ENCODE measurements at places on chromosomes 7 and 10. TPM values are rescaled to one million over a fixed set of nuclear protein-coding genes. Genes with fewer than 3 reads are reported as not detected.

AKR1C2 gene
- total RNA-seq, result not detected

RET gene
- not detected for total RNA-seq

SHH gene
- not detected for total RNA-seq

DNA sequence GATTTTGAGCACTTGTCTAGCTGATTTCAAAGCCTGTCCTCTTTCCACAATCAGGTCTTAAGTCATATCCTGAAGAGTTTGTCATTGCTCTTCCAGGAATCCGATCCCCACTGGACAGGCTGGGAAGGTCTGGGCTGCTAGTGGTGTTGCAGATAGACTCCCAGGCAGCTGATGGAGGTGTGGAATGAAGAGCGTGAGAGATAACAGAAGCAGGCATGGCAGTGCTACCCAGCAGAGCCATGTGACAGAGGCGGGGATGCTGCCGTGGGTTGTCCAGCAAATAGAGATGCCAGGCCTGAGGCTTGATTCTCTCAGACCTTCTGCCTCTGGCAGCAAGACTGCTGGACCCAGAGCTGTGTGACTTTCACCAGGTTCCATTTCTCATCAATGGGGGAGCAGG lies 116.5 kb upstream of the EEPD1 start:
- peaks cover 30% of the 10 kb centered on the region for H3K27me3 ChIP-seq
- no peak overlapping the region for H3K4me3 ChIP-seq
- peaks cover 6% of the 10 kb centered on the region for H3K4me1 ChIP-seq
- H3K36me3 ChIP-seq, result peaks cover 3% of the 10 kb centered on the region
- H3K27ac ChIP-seq, result no peak overlapping the region

GRCh38 chr10:70742537-70743429 lies 42.4 kb downstream of the TBATA start:
- H3K27ac ChIP-seq, result no peak overlapping the region
- H3K27me3 ChIP-seq, result peaks cover 14% of the 10 kb centered on the region
- DNase-seq, result no peak
- no peak overlapping the region for H3K4me3 ChIP-seq
- H3K4me1 ChIP-seq, result peaks cover 5% of the 10 kb centered on the region

DNA sequence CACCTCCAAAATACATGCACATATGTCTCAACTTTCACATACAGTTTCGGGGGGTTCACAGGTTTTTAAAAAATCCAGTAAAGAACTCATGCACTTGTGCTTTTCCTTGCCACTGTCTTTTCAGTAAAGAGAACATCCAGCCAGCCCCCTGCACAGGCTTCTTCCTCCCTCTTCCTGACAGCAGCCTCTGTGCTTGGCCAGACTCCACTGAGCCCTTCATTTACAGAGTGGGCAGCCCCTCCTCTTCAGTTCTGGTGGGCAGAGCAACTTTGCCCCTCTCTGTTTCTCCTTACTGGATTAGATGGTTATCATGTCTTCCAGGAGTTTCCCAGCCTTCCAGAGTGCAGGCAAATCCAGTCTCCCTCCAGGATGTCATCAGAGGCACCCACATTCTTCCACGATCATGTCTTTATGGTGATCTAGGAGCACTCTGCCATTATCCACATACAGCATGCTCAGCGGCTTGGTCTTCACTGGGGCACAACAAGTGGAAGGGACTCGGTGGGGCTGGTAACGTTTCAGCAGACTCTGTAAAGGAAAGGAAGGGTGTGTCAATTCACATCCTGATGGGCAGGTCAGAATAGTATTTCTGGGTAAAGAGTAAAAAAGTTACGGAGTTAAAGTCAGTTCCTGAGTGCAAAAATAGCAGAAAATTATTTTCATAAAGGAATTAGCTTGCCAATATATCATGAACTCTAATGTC lies 8.8 kb downstream of the NODAL start:
- peak overlapping the region; percentile 93 for H3K4me3 ChIP-seq
- H3K4me1 ChIP-seq, result peaks cover 35% of the 10 kb centered on the region
- H3K36me3 ChIP-seq, result peaks cover 3% of the 10 kb centered on the region
- no peaks in the 10 kb centered on the region for H3K27me3 ChIP-seq
- peak overlapping the region; percentile 88 for H3K27ac ChIP-seq

DNA sequence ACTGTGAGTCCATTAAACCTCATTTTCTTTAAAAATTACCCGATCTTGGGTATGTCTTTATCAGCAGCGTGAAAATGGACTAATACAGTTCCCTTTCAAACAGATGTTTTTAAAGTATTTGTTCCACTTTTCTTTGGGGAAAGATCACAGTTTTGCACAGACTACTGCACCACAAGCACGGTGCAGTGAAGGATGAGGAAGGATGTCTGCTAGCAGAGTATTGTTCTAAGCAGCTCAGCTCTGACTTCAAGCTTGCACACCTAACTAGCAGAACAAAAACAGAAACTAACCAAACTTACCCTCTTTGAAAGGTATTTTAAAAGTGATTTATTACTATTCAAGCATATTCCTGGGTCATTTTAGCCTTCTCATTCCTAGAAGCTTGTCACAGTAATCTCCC lies 20.0 kb downstream of the THNSL1 start:
- peaks cover 36% of the 10 kb centered on the region for H3K27me3 ChIP-seq
- no peak overlapping the region for H3K27ac ChIP-seq
- H3K4me1 ChIP-seq, result no peaks in the 10 kb centered on the region
- H3K36me3 ChIP-seq, result no peaks in the 10 kb centered on the region
- H3K4me3 ChIP-seq, result no peak overlapping the region

- peaks cover 33% of the 10 kb centered on the region for H3K27me3 ChIP-seq
- DNase-seq, result no peak
- no peaks in the 10 kb centered on the region for H3K4me1 ChIP-seq
- H3K27ac ChIP-seq, result no peak overlapping the region
- no peaks in the 10 kb centered on the region for H3K36me3 ChIP-seq
- no peak overlapping the region for H3K4me3 ChIP-seq
Observed at GRCh38 chr10:128365156-128365725, 239.0 kb upstream of the MKI67 start.

DNA sequence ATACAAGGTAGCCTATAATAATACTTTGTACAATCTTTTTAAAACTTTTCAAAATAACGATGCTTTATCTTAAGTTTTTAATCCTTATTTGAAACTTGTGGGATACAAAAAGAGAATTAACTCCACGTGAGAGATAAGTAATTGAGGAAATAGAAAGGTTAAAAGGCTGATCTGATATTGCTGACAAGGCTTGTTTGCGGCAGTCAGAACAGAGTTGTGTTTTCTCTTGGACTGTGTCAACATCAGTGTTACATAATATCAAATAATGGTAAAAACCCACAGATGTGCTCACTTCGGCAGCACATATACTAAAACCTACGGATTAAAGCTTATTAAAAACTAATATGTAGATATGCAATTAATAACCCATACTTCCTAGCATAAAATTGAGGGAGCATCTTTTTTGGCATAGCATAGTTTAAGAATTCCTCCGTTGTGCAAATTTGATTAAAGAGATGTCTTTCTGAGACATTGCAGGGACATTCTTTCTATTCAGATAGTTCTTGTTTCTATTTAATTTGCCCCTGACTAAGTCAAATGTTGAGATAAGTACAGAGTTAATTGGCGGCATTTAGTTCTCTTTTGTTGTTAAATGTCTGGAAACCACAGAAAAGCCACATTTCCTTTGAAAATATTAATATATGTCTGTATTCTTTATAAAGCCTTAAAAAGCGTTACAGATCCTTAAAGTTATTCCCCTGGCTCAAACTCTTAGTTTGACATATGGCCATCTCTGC lies 63.3 kb downstream of the FAM185A start:
- peaks cover 3% of the 10 kb centered on the region for H3K36me3 ChIP-seq
- no peak for DNase-seq
- peaks cover 2% of the 10 kb centered on the region for H3K4me1 ChIP-seq
- H3K27me3 ChIP-seq, result no peaks in the 10 kb centered on the region
- no peak overlapping the region for H3K4me3 ChIP-seq

DNA sequence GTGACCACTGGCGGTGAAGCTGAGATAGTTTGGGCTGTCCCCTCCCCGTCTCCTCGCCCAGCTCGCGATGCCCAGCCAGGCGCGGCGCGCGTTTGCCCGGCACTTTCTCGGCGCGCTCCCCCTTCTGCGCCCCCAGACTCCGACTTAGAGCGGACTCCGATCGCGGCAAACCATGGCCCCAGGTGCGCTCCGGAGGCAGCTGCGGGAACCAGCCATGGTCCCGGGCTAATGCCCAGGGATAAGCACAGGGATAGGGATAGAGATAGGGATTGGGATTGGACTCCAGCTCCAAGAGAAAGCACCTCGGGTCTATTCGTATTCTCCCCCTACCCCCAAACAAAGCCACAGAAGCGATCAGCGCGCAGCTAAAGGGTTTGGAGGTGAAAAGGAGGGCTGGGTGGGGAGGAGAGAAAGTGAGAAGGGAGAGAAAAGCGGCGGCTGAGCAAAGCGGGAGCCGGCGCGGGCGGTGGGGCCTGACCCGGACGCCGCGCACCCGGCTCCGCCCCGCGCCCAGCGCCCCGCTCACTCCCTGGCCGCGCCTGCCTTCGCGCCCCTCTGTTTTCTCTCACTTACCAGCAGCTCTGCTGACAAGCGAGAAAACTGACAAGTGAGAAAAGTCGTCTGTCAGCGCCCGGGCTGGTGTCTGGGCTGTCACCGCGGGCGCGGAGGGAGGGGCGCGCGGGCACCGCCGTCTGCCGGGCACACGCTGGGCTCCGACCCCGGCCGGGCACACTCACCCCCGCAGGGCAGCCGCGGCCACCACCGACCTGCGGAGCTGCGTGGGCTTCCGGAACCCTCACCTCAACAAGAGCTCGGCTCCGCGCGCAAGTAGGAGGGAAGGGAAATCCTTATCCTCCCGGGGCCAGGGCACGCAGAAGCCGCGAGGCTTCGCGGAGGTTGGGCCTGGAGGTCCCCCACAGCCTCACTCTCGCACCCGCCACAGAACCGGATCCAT lies at the start of gene PDE1C:
PDE1C (minus strand) TSS at position 2 of the 955 bp plus-strand sequence.
- no peak within 1 kb of the TSS for H3K27ac ChIP-seq
- no peak within 1 kb of the TSS for H3K4me3 ChIP-seq
- no peaks in the 10 kb centered on the region for H3K36me3 ChIP-seq
- H3K4me1 ChIP-seq, result no peaks in the 10 kb centered on the region

- H3K36me3 ChIP-seq, result no peaks in the 10 kb centered on the region
- H3K27ac ChIP-seq, result no peak overlapping the region
- no peak overlapping the region for H3K4me3 ChIP-seq
- DNase-seq, result no peak
Observed at GRCh38 chr7:14687777-14688176, 214.8 kb downstream of the DGKB start.

- no peak overlapping the region for H3K4me3 ChIP-seq
- H3K4me1 ChIP-seq, result no peaks in the 10 kb centered on the region
- H3K27ac ChIP-seq, result no peak overlapping the region
Observed at GRCh38 chr10:113746217-113746957, 5.1 kb upstream of the PLEKHS1 start.

DNA sequence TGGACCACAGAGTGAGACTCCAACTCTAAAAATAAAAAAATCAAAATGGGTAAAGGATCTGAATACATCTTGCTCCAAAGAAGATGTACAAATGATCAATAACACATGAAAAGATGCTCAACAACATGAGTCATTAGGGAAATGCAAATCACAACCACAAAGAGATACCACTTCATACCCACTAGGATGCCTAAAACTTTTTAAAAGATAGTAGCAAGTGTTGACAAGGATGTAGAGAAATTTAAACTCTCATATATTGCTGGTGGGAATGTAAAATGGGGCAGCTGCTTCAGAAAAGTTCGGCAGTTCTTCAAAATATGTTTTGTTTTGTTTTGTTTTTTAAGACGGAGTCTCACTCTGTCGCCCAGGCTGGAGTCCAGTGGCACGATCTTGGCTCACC lies 45.7 kb upstream of the GTF2IRD1 start:
- H3K4me1 ChIP-seq, result peaks cover 2% of the 10 kb centered on the region
- DNase-seq, result no peak
- H3K4me3 ChIP-seq, result no peak overlapping the region

DNA sequence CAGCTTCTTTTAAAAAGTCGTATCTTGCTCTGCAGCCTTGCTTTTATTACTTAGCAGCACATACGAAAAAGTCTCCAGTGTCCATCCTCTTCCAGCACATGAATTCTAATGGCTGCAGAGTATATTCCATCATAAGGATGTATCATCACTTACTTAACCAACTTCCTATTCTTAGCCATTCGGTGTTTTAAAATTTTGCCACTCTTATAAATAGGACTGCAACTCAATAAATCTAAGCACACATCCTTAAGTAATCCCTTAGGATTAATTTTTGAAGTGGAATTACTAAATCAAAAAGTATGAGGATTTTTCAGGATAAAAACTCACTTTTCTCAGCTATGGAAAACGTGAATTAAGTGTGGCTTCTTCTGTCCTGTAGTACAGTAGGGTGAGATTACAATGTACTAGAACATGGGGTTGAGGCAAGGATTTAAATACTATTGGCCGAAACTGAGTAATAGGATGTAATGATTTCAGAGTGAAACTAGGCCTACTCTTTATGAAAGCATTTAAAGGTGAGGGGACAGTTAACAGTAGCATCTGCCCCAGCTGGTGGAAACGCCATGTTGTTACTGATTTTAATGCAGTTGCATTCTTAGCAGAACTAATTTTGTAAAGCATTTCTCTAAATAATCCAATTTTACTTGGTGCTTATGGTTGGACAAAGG lies 1035.5 kb downstream of the LRMDA start:
- no peak overlapping the region for H3K4me3 ChIP-seq
- H3K4me1 ChIP-seq, result no peaks in the 10 kb centered on the region
- DNase-seq, result no peak
- H3K27ac ChIP-seq, result no peak overlapping the region
- H3K36me3 ChIP-seq, result no peaks in the 10 kb centered on the region

DNA sequence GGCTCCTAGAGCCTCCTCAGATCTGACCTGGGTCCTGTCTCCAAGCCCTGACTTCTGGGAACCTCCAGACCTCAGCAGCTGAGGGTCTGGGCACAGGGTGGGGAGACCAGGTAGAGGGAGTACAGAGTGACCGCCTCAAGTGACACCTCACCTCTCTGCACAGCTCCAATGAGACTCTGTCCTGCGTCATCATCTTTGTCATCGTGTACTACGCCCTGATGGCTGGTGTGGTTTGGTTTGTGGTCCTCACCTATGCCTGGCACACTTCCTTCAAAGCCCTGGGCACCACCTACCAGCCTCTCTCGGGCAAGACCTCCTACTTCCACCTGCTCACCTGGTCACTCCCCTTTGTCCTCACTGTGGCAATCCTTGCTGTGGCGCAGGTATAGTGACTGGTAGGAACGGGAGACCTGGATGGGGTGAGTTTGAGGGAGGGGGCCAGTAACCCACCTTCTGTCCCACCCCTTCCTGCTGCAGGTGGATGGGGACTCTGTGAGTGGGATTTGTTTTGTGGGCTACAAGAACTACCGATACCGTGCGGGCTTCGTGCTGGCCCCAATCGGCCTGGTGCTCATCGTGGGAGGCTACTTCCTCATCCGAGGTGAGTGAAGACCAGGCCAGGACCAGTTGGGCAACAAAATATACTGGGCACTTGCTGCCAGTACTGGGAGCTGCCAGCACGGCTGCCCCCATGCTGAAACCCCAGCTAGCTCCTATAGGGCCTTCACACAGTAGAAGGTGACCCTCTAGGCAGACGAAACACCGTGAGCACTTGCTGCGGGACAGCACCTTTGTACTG lies 17.8 kb downstream of the SMO start:
- no peak overlapping the region for H3K27ac ChIP-seq
- peaks cover 50% of the 10 kb centered on the region for H3K27me3 ChIP-seq
- no peak for DNase-seq

DNA sequence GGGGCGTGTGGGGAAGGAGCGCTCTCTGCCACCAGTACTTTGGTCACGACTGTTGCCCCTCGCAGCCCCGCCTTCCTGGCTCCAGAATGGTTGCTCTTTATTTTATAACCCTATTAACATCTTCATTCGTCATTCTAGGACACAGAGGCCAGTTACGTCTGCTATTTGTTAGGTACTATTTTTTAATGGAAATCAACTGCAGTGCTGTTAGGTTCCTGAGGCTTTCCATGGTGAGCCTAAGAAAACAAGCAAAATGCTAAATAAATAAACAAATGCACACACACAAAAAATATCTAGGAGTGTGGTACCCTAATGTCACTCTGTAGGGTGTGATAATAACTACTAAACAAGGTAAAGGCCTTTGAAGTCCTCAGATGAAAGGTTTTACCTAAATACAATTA lies 71.1 kb downstream of the SLC37A3 start:
- H3K36me3 ChIP-seq, result peaks cover 6% of the 10 kb centered on the region
- no peak overlapping the region for H3K27ac ChIP-seq
- no peak overlapping the region for H3K4me3 ChIP-seq

Measured in T-helper 17 cell (primary cell).